H9 (cell line): ENCODE measurements at places on chromosomes 6 and 20. TPM values are rescaled to one million over a fixed set of nuclear protein-coding genes. Genes with fewer than 3 reads are reported as not detected.

The RSPO3 gene
- total RNA-seq = not detected in 2 replicates

The NKX2-2 gene
- 0.11 TPM in 1 of 2 replicates, not detected in the other for total RNA-seq

The RAET1L gene
- not detected in 2 replicates for total RNA-seq

The B3GAT2 gene
- total RNA-seq = 0.22 and 0.24 TPM in 2 replicates

The HNF4A gene
- 0.04 TPM in 1 of 2 replicates, not detected in the other for total RNA-seq

The GHRH gene
- total RNA-seq = 0.68 TPM in 1 of 2 replicates, not detected in the other
